ENCODE measurements at places on chromosomes 5 and 9. TPM values are rescaled to one million over a fixed set of nuclear protein-coding genes. Genes with fewer than 3 reads are reported as not detected.

GRCh38 chr5:14326035-14326903 lies 183.1 kb downstream of the TRIO start:
- DNase-seq, result no peak

GRCh38 chr5:89372176-89372575 lies 489.2 kb upstream of the MEF2C start:
- DNase-seq, result no peak

DNA sequence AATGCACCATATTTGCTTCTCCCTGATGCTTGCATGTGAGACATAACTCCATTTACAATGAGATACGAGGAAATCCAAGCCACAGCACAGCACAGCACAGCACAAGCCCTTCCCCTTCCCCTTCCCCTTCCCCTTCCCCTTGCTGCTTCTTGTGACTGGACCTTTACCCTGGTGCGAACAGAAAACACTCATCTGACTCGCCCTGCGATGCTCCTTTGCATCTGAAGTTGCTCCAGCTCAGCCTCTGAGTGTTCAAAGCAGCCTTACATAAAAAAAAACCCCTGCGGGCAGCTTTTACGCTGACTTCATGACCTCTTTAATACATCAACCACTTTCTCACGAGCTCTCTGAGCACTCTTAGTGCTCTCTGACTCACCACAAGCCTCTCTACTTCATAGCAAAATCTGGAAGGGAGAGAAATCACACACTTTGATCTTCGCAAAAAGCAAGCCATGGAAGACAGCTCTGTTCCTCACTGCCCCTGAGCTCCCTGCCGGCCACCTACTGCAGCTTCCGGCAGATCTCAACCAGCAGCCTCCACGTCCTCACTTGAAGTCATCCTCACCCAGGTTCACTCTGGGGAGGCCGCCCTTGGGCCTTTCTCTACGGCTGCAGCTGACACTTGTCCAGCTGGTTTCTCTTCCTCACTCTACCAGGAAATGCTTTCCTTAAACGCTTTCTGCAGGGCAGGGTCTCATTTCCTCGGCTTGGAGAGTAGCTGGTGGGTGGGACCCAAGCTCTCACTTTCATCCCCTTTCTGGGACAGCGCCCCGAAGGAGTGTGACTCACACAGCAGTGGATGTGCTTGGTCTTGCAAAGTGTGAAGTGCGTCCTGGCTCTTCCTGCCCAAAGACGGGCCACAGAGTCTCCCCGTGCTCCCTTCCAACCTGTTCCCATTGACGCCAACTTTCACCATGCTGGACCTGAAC lies 5.3 kb downstream of the SLC34A1 start:
- peak; percentile 80 for DNase-seq

DNA sequence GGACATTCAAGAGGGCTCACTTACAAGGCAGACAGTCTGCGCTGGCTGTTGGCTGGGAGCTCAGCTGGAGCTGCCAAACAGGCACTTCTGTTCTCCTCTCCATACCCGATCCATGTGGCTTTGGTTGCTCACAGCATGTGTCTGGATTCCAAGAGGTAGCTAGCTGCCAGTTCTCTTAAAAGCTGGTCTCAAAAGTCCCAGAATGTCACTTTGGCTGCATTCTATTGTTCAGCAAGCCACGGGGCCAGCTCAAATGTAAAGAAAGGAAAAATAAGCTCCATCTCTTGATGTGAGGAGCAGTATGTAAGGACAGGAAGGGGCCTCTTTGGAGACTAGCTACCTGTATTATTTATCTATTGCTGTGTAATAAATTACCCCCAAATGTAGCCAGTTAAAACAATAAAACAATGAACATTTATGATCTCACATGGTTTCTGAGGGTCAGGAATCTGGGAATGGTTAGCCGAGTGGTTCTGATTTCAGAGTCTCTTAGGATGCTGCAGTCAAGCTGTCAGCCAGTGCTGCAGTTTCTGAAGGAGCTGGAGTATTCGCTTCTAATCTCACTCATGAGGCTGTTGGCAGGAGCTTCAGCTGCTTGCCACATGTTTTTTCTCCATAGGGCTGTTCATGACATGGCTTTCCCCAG lies 112.7 kb upstream of the CLINT1 start:
- no peak for DNase-seq

DNA sequence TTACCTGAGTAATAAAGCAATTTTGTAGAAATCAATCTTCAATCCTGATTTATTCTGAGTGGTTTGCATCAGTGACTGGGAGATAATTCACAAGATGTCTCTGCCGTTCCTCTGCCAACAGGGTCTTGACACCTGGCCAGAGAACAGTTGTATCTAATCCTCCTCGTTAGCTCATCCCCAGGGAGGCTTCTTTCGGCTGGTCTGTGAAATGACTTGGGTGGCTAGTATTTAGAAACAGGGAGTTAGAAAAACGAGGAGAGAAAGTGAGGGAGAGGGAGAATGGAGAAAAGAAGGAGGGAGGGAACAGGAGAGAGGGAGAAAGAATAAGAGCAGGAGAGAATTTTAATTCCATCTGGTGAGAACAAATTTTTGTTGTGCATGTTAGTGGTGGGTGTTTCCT lies 600.2 kb upstream of the TLE4 start:
- DNase-seq, result no peak

DNA sequence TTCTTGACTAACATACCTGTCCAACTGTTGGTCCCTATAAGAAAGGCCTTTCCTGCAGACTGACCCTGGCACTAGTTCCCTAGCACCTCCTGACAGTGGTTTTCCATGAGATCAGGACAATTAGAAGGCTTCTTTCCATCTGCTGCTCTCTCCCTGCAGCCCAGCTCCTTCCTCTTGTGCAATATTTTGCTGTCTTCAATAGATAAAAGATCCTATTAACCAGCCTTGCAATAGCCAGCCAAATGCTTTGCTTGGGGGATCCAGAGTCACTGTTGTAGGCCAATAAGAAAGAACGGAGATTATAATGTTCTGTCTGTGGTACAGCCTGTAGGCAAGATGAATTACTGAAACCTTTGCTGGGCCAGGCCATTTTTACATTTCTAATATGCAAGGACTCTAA lies 18.4 kb upstream of the NME5 start:
- no peak for DNase-seq

- no peak for DNase-seq
Observed at GRCh38 chr5:174511714-174512253, 212.6 kb upstream of the MSX2 start.

GRCh38 chr5:154410786-154411185 lies 35.0 kb upstream of the SAP30L start:
- no peak for DNase-seq

DNA sequence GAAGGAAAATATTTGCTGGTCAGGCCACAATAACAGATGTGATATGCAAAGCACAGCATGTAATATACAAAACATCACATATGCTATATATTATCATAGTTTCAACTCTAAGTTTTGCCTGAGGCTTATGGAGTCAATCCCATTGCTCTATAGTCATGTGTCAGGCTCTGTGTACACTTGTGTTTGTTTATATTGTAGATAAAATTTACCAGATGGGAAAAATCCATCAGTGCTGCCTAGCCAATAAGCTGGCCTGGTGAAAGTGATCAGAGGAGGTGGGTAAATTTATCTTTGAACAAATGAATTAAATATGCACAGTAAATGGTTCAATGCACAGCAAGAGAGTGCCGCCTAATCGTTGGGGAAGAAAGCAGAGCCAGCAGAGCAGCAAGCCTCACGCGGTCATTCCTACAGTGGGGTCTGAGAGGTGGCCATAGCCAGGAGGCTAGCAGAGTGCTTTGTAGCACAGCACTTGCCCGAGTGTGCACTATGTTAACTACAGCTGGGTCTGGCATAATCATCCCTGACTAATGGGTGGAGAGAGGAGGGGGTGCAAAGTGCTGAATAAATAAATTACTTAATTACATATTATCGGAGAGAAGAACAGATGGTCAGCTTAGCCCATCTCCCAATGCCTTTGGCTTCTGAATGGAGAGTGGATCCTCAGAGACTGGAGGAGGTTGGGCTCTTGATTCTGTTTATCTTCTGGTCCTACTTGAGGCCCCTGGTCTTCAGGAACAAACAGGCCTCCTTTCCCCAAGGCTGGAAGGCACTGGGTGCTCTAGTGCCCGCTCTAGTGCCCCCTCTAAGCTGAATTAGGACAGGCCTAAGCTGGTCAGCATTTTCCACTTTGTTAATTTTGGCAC lies 153.5 kb downstream of the MAT2B start:
- no peak for DNase-seq

- no peak for DNase-seq
Observed at GRCh38 chr5:133744051-133744959, 132.0 kb upstream of the FSTL4 start.

GRCh38 chr9:1454211-1454610 lies 404.1 kb downstream of the DMRT2 start:
- DNase-seq, result no peak

DNA sequence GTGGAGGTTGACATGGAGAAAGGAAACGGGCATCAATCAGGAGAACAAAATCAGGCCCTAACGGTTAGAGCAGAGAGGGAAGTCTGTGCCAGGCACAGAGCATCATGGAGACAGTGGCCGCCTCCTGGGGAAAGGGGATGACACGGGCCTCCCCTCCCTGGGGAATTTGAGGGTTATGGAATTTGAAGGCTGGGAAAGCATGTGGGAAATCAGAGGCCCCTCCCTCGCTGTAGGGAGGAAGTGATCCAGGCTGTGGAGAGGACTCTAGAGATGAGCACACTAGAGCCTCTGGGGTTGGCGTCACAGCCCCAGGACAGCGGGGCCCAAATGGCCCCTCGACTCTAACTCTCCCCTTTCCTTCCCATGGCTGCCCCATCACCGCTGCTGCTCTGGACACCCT lies 36.7 kb downstream of the PROP1 start:
- no peak for DNase-seq

- no peak for DNase-seq
Observed at GRCh38 chr5:26833596-26833995, 204.8 kb downstream of the CDH9 start.

DNA sequence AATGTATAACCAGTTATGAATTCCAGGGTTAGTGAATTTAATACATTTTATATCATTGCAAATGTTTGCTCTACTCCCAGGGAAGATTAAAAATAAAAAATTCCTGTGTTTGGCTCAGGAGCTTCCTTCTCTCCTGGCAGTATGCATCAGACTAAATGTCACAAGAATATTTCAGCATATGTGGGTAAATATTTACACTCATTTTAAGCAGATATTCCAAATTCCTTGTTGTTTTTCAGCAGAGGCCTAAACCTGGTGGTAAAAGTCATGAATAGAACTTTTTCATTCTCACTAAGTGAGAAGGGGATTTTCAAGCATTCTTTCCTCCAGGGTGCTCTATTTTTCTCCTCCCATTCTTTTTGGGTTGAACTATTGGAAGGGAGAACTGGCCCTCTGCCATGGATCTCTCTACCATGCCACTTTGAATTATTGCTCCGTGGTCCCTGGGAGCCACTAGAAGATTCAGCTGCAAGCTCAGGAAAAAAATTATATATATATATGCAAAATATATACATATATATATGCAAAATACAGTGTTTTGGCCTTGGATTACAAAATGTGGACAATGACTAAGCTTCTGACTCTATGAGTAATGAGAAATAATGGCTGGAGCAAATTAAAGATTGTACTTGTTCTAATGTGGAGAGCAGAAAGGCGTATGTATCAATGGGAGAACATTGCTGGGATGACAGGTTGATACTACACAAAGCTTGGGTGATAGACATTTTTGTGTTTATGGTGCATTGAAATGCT lies 180.6 kb upstream of the PAPPA start:
- no peak for DNase-seq

DNA sequence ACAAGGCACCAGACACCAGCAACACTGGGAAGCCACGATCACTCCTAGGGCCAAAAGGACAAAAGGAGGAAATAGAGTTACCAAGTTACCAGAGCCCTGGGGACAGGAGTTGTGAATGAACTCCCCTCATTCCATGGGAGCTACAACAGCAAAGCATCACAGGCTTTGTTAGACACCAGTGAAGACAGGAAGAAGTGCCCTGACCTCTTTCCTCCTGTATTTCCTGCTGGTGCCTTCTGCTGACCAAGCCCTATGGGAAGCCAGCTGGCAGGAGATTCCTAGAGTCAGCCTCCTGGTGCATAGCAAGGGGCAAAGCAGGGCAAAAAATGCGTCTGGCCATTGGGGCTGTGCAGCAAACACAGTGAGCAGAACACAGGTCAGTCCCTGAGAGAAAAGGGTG lies 374.7 kb downstream of the ZSWIM6 start:
- no peak for DNase-seq

DNA sequence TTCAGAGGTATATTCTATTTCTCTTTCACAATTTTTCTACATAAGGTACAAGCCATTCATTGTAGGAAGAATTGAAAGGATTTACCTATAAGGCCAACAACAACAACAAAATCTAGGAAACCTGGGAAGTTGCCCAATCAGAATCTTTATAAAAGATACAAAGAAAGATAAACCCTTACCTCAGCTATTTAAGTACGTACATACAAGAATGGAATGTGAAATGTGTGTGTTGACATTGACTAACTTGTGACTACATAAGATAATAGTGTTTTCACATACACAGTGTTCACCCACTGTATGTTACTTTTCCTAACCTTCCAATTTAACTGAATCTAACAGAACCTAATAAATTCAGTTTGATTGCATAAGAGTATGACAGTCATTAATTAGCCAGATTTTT lies 154.1 kb downstream of the ADAMTS6 start:
- no peak for DNase-seq

DNA sequence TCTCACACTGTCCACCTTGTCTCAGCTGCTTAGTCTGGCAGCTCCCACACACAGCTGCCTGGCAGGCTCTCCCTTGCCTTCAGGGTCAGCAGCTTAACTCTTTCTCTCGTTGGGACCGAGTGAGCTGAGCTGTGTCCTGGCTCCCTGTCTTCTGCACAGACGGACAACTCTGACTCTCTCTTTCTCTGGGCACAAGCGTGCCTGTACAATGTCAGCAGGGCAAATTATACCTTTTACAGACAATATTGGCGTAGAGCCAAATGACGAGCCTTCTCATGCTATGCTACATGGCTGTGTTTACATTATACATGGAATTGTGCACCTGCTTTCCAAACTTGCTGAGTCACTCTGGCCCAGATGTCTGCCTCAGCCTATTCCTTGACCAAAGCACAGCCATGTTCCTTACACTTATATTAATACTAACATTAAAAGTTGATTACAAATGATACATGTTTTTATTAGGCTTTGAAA lies 188.6 kb downstream of the CYLC2 start:
- no peak for DNase-seq

- no peak for DNase-seq
Observed at GRCh38 chr5:32514806-32515205, 70.3 kb upstream of the ZFR start.

DNA sequence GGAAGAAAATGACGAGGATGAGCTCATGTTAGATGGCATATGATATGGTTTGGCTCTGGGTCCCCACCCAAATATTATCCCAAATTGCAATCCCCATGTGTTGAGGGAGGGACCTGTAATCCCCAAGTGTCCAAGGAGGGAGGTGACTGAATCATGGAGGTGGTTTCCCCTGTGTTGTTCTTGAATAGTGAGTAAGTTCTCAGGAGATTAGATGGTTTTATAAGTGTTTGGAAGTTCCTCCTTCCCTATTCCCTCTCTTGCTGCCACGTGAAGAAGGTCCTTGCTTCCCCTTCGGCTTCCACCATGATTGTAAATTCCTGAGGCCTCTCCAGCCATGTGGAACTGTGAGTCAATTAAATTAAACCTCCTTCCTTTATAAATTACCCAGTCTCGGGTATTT lies 10.1 kb downstream of the EDIL3 start:
- DNase-seq, result peak; percentile 60

CMBL gene
- total RNA-seq, result 1.4 TPM

TEX48 gene
- total RNA-seq, result not detected

PCDHB15 gene
- total RNA-seq, result 0.86 TPM

SPATA31E1 gene
- not detected for total RNA-seq

SCGB3A2 gene
- total RNA-seq, result not detected

LHX3 gene
- not detected for total RNA-seq

TRIP13 gene
- total RNA-seq, result 83.4 TPM

ZNF483 gene
- 3.1 TPM for total RNA-seq

SEMA5A gene
- 0.23 TPM for total RNA-seq

SPINK1 gene
- 0.51 TPM for total RNA-seq

Measured in Daoy (cell line).